NCI-H1694 treated with DMSO at 0.1 percent for 48 hours (cell line): ENCODE measurements at places on chromosomes 2 and 18.

DNA sequence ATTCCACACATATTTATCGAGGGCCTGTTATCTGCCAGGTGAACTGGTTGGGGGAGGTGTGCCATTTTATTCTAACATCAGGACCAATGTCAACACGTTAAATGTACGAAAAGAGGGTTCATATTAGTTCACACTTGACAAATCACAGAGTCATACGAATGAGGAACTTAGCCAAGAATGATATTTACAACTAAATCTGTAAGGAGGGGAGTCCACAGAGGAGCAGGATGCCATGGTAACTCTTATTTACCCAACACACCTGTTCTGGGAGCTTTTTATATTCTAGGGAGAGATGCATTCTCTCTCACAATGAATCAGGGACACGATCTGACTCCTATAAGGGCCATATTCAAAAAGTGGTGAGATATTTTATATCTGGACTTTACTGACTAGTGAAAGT is 144.1 kb downstream of the CDC42EP3 start:
- DNase-seq, result no peak

DNA sequence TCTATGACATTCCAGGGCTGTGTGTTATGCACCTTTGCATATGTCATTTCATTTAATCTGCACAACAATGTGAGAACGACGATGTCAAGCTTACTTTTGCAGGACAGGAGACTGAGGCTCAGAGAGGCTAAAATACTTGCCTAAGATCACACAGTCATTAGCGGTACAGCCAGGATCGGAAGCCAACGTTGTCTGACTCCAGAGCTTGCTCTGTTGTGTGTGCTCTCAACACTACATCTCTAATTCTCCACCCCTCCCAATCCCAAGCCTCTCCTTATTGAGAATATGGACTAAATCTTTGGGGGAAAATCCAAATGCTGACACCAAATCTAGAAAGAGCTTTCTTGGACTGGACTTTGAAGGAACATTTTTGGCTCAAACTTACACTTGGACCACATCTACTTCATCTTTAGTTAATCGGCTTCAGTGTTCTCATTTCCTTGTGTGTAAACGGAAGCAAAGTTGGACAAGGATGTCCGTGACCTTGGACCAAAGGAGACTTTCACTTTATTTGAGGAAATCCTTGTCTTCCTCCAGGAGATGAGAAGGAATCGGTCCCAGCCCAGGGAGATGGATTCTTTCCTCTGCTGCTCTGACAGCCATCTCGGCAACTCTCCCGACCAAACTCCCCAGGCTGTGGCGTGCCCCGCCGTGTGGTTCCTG is 242.4 kb downstream of the LPIN1 start:
- DNase-seq, result no peak

GRCh38 chr2:41137031-41137430 is 685.1 kb upstream of the SLC8A1 start:
- no peak for DNase-seq

DNA sequence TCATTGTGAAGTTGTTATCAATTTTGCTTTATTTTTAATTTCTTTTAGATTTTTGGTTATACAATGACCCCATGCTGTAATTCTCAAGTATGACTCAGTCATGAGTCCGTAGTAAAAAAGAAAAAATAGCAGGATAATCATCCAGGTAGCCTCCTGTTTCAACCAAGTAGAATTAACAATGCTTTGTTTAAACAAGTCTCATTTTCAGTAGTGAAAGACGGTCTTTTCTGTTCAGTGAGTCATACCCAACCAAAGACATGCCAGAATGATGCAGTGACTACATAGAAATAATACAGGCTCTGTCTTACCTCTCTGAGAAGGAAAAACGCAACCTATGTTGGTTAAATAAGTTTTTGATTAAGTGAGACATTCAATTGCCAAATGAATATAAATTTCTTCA is 67.8 kb upstream of the DSC1 start:
- no peak for DNase-seq

GRCh38 chr2:209614690-209615369 is 156.8 kb upstream of the UNC80 start:
- no peak for DNase-seq

DNA sequence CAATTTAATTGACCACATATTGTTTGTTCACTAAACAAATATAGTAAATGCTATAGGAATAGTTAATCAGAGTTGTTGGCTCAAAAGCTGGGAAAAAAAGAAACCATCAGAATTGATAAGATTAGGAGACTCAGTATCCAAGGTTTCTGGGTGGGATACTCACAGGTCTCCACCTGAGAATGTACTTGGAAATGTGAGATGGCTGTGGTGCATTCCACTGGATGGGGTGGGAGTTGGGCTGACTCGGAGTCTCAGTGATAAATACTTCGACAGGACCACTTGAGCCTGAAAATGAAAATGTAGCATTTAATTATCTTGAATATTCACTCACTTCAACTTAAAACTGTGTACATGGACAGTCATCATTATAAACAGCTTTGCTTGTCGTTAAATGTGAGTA is 21.2 kb downstream of the FN1 start:
- no peak for DNase-seq

DNA sequence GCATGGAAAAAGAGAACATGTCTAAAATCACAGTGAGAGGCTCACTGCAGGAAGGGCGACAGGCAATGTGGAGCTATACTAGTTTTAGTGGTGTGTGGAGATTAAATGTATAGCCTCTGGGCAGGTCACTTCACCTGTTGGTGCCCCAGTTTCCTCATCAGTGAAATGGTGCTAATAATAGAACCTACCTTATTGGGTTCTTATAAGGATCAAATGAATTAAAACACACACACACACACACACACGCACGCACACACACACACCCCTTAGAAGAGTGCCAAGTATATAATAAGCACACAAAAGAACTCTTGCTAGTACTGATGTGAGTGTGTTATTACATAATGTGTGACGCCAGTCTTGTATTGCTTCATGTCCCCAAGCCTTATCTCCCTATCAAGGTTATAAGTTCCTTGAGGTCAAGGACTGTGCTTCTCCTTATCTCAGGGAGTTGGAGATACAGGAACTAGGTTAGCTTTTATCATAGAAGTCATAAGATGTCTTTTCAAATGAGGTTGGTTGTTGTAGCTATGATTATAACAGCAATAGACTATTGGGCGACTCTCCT is 98.0 kb upstream of the CXCR4 start:
- no peak for DNase-seq

GRCh38 chr2:116489292-116489691 is 1325.2 kb upstream of the DDX18 start:
- no peak for DNase-seq

DNA sequence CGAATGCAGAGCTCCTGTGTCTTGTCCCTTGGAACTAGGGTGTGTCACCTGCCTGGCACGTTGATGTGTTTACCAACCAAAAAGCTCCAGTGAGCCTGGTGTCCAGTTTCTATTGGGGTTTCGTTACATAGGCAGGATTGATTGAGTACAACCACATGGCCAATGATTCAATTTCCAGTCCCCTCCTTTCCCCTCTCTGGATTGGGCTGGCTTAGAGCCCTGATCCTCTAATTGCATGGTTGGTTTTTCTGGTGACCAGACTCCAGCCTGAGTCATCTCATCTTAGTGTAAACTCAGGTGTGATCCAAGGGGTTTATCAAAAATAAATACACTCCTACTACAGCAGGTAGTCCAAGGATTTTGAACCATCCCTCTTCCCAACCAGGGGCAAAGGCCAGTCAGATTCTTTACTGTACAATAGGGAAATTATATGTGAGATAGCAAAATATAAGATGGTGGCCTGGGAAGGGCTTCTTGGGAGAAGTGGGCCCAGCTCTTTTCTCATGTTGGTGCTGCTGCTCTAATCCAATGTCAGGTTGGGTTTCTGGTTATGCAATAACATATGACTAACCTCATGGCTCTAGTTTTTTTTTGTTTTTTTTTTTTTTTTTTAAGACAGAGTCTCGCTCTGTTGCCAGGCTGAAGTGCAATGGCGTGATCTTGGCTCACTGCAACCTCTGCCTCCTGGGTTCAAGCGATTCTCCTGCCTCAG is 64.7 kb upstream of the MGAT5 start:
- no peak for DNase-seq

- no peak for DNase-seq
Measured at GRCh38 chr18:40055262-40055661, 1899.8 kb upstream of the PIK3C3 start.

DNA sequence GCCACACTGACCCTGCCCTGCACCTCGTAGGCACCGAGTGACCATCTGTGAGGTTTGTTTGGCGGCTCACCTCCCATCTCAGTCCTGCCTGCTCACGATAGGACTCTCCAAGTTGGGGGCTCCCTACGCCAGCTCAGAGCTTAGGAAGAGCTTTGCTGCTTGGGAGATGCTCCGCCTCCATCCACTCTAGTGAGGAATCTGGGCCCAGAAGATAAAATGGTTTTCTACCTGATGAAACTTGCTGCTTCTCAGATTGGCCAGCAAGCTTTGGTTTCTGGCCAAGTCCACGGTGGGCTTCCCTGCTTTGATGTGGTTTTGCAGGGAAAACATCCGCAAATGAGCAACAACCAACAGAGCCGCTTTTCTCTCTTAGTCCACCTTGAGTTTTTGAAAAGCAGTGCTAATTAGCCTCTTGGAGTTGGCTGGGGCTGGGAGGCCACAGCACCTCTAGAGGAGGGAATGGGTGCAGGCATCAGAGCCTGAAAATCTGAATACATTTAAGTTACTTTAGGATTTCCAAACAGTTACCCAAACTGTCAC is 42.2 kb downstream of the THNSL2 start:
- no peak for DNase-seq

GRCh38 chr2:204972161-204972560 is 426.9 kb downstream of the PARD3B start:
- no peak for DNase-seq

GRCh38 chr18:60861575-60861974 is 471.7 kb upstream of the CDH20 start:
- DNase-seq, result no peak

- DNase-seq, result peak; percentile 73
Measured at GRCh38 chr2:174914853-174915760, 90.1 kb downstream of the CHN1 start.

DNA sequence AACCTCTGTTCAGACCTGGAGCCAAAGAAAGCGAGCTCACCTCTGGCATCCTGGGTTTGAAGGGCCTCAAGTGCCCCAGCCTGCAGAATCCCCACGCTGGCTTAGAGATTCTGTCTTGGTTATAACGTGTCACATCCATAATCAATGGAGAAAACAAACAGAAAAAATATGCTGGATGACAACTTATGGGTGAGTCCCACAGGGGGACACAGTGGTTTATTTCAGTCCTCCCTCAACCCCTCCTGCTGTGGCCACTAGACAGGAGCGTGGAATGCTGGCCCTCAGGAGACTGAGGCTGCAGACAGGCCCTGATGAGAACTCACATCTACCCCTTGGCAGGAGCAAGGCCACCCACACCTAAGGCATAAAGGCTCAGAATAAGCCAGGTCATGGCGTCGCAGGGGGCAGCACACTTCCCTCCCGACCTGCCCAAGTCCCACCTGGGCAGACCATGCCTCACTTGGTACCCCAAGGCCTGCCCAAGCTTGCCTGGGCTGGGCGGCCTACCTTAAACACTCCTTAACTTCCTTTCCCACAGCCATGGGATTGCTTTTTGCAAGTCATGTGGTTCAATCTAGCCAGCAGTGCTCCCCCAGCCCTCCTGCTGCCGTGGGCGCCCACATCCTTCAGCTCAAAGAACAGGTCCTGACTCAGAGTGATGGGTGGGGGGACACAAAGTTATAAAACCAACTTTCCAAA is 19.9 kb downstream of the COX7A2L start:
- DNase-seq, result no peak

DNA sequence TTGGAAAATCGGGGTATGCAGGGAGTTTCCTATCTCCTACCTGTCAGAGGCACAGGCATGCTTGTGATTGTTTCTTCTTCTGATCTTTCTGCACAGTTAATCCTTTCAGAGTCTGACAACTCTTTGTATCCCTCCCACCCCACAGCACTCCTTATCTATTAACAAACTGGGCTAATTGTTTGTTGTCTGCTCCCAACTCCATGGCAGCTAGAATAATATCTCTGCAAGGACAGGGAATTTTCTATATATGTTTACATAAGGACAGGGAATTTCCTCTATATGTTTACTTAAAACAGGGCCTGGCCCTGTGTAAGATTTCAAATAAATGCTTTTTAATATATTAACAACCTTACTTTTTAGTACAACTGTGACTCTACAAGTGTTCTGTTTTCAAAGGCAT is 36.0 kb upstream of the VRK2 start:
- DNase-seq, result no peak

DNA sequence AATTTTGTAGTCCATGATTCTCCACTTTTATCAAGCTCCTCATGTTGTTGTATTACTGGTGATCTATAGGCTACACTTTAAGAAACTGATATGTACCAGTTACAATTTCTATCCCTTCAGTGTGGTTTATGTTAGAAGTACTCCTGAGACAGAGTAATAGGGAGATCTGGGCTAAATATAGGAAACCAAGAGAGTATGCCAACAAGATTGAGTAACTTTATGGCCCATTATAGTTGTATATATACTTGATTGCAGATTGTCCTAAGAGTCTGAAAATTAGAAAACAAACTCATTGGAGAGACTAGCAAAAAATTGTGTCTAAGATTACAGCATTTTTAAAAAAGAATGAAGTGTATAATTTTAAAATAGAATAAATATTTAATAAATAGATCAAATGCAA is 605.6 kb downstream of the XIRP2 start:
- no peak for DNase-seq

DNA sequence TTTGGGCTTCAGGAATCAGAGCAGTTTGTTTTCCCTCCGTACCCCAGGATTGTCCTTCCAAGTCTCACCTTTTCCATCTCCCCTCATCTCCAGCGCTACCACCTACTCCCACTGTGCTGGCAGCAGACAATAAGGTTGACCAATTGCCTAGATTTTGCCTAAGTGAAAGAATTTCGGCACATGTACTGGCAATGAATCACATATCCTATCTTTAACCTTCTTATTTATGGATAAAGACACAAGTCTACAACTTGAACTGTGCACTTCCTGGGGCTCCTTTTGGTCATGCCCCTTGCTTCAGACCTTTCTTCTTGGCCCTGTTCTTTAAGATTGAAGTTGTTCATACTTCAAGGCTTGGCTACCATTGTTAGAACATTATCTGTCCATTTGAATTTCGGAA is 71.4 kb downstream of the KCMF1 start:
- no peak for DNase-seq

DNA sequence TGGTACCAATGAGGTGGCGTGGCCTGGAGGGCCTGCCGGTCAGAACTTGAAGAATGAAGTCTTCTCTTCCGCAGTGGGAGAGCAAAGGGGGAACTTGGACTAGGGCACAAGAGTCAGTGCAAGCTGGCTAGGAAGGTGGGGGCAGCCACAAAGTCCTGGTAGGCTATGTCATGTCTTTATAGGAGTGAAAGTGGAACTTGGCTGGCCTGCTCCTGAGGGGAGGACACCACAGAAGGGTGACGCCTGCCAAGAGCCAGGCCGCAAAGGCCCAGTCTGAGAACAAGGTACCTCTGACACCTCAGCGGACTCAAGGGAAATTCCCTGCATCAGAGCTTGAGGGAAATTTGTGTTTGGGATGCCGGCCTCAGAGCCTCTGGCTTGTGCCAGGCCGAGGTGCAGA is 32.2 kb upstream of the MAP3K20 start:
- DNase-seq, result no peak

- DNase-seq, result peak; percentile 17
Measured at GRCh38 chr2:179354739-179355537, 90.3 kb upstream of the SESTD1 start.
